ENCODE measurements at places on chromosomes 11 and 22.

DNA sequence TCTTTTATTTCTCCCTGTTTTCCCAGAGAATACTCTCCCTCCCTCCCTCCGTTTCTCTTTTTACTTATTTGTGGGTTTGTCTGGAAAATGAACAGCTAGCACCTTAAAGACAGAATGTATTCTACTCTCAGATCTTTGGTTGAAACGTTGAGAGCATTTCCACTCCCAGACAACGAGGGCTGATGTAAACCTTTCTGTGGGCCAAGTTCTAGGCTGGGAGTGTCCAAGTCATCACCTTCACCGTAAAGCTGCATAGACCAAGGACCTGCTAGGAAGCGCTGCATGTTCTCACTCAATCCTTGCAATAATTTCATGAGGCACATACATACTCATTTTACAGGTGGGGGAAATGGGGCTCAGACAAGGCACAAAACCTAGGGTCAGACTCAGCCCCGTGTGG lies 32.4 kb downstream of the MYH9 start:
- DNase-seq = no peak

- DNase-seq = no peak
Observed at GRCh38 chr11:128663824-128664223, 30.0 kb upstream of the FLI1 start.

DNA sequence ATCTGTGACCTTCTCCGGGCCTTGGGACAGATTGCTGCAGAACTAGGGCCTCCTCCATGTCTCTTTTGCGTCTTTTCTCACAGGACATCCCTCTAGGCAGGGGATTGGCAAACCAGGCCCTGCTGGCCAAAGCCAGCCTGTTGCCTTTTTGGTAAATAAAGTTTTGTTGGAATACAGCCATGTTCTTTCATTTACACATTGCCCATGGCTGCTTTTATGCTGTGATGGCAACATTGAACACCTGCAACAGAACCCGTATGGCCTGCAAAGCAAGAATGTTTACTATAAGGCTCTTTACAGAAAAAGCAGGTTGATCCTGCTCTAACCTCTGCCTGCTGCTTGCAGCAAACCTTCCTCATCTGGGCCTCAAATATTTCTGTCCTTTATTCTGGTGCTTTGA lies 56.8 kb upstream of the B3GAT1 start:
- no peak for DNase-seq

DNA sequence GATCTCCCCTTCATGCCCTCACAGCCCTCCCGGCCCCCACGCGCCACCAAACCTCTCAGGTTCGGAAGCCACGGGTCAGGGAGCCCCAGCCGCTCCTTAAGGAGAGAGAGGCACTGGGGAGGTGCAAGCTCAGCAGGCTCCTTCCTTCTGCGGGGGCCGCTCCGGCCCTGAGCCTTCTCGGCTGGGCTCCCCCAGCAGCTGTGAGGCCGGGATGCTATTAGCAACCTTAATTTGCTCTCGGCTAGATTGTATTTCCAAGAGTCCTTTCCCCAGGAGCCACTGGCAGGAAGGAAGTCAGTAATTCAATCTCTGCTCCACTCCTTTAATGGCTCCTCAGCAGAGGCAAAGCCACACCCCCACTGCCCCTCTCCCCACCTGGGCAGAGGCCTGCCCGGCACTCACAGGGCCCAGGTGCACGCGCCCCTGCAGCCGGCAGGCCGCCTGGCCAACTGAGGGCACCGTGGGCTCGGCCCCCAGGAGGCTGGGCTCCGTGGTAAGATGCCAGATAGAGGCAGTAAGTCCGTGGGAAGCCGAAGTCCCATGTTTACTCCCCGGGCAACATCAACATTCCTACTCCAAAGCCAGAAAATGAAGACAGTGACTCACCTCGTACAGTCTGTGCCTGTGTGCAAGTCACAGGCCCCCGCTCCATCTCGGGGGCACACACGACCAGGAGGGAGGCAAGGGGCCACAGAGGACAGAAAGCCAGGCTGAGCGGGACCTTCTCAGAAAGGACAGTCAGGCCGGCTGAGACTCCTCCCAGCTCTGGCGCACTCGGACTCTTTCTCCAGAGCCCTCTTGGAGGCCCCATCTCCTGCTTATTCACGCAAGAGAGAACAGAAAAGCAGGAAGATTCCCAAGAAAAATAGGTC lies 5.2 kb downstream of the IGSF9B start:
- DNase-seq = no peak

DNA sequence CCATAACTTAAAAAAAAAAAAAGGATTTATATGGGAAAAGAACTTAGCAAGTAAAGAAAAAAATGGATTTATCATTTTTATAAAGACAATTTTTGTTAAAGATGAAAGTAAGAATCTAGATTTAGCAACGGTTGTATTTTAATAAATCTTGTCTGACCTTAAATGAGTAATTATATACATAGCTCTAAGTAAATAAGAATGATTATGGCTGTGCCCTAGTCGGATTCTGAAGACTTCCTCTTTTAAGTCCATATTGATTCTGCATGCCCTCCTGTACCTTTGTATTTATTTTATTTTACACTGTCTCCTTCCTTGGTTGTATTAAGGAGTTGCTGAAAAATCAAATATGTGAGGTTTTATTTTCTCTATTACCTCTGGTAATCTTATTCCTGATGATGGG lies 7.1 kb downstream of the RBX1 start:
- no peak for DNase-seq

DNA sequence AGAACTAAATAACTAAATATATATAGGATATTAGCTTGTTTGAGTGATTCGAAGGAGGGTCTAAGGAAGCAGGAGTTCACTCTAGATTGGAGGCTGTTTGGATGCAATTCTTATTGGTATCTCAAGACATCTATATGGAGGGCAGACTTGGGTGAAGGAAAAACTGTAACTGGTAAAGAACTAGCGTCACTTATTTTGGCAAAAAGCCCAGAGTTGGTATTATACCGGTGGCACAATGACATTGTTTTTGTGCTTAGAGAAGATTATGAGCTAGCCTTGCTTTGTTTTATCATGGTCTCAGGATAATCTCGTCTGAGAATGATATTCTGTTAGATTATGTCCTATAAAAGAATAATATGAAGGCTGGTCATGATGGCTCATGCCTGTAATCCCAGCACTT lies 6.0 kb upstream of the SLC35F2 start:
- DNase-seq = no peak

- no peak for DNase-seq
Observed at GRCh38 chr22:32323513-32324164, 34.0 kb upstream of the RFPL3 start.

GRCh38 chr11:66543263-66544107 lies 2.4 kb downstream of the ZDHHC24 start:
- DNase-seq = no peak

GRCh38 chr11:132977746-132978145 lies 554.6 kb downstream of the OPCML start:
- no peak for DNase-seq

- no peak for DNase-seq
Observed at GRCh38 chr11:110793556-110793955, 81.3 kb upstream of the ARHGAP20 start.

DNA sequence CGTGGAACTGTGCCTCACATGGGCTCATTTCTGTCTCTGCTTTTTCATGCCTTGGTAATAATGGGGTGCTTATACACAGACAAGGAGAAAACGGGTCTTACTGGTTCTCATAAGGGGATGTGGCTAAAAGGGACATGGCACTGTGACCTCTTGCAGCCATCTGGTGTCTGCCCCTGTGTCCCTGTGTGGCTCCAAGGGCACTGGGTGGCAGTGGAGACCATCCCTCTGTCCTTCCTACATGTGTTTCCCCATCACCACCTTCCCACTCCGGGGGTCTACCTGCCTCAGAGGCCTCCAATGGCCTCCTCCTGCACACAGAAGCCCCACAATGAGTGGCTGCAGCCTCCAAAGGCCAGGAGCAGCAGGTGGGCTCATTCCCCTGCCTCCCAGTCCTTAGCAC lies 221.2 kb downstream of the CEP164 start:
- no peak for DNase-seq

DNA sequence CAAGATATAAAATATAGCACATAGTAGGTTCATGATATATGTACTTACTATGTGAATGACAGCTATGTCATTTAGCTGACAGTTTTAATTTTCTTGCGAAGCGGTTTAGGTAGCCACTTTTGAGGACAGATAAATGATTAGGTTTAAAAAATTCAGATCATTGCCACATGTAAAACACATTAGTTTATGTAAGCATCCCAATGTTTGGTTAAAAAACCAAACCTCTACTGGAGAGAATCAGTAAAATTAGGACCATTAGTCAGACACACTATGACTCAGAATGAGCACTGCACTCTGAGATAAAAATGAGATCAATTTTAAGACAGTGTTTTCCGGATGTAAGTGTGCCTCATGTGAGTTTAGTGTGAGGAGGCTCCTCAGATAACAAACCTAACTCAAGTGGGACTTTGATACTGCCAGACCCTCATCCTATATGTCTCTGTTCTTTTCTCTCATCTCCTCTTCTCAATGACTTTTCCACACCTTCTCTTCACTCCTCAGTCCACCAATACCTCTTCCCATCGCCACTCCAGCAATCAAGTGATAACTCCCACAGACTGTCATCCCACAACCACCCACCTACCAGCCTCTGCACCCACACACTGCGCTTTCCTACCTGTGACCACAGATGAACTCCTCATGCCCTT lies 6.8 kb upstream of the OR2AT4 start:
- DNase-seq = no peak

DNA sequence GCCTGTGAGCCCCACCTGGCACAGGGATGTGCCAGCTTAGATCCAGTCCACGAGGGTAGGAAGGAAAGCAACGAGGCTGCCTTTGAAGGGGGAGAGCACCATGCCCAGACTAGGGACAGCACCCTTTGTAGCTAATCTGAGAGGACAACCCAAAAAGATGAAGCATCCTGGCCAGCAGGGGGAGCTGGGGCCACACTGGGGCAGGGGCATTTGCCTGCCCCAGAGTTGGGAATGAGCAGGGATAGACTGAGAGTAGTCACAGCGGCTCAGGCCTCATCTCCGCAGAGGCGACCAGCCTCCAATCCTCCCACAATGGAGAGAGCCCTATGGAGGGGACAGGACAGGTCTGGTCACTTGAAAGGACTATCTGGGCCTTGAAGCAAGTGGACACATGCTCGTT lies 16.4 kb downstream of the LMO1 start:
- DNase-seq = no peak

DNA sequence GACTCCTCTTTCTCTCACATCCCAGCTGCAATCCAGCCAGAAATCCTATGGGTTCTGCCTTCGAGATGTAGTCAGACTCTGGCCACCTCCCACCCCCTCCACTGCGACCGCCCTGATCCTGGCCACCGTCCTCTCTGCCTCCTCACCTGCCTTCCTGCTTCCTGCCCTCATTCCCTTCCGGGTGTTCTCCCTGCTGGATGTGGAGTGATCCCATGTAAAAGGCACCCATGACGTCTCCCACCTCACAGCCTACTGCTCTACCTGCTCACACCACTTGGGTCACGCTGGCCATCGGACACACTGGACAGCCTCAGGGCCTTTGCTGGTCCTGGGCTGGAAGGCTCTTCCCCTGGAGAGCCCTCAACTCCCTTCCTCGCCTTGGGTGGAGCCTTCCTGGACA lies 33.7 kb upstream of the CD5 start:
- no peak for DNase-seq

DNA sequence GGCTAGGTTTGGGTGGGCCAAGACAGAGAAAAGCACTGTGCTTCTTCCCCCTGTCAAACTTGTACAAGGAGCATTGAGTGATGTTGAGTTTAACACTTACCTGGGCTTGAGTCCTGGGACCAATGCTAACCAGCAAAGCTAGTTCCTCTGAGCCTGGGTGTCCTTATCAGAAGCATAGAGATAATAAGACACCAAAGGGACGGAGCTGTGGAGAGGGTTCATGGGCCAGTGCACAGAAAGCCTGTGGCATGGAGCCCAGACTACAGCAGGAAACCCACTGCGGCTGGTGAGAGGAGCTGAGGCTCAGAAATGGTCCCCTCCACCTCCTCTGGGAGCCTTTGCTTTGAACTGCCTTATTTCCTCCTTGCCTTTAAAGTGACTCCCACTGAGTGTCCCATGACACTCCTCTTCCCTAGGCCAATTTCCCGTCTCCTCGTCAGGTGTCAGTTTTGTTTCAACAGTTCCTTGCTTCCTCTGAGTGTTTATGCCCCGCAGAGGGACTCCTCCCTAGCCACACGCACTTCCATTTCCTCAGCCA lies 9.4 kb downstream of the SLCO2B1 start:
- DNase-seq = no peak

GRCh38 chr11:128095466-128095981 lies 491.8 kb downstream of the ETS1 start:
- DNase-seq = no peak

- no peak for DNase-seq
Observed at GRCh38 chr11:44817207-44817949, 90.6 kb downstream of the TSPAN18 start.

DNA sequence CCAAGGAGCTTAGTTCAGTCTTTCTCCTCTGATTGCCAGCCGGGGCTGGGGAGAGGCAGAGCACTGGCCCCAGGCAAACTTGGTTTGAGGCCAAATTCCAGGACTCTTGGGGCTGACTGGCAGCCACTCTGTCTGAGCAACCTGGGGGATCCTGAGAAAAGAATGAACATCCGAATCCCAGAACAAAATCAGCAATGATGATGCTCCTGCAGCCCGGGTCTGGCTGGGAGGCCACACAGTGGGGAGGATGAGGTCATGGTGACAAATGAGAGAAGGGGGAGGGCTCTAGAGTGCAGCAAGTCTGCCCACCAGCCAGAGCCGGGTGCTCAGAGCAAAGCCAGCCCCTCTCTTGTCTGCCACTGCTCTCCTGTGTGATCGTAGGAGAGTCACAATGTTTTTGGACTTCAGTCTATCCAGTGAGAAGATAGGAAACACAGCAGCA lies 71.8 kb upstream of the PAX6 start:
- DNase-seq = no peak
